ENCODE measurements at places on chromosomes 2 and 18.

DNA sequence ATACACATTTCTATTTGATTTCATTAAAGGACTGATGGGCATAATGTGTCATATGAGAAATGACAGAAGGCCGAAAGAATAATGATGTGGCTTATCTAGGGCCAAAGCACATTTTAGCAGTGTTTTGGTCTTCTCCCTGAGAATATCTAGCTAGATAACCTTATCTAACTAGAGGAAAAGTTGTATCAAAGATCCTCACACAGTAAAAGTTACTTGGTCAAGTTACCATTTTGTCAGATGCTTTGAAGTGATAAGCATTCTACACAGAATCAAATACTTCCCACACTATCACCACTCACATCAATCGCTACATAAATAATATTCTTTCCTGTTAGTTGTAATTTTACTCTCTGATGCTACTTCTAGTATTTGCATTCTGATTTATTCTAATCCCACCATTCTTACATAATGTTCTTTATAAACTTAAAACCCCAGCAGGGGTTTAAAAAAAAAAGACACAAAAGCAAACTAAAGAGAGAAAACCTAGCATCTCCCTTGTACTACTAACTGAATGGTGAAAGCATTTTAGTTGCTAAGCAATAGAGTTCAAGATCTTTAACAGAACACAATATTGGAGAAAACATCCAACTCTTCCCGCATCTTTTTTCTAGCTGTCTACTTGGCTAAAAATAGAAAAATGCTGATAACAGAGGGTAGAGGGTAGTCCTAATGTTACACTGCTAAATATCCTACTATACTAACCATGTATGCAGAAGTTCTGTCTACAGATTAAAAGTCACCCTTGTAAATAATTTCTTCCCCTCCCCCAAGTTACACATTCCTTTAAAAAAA lies 8.0 kb downstream of the XPO1 start:
- DNase-seq = no peak

DNA sequence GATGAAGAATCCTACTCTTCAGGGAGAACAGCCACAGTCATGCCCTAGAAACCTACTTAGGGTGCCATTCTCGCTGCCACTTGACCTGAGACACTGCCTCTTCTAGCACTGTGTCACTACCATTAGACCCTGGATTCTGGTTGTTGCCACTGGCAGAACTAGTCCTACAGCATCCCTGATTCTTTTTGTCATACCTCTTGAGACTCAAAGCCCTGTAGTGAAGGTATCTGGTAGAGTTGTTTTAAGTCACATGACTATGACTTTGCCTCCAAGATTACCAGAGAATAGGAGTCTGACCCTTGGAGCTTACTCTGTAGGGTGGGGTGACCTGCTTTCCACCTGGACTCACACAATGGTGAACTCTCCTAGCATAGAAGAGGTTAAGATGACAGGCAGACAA lies 296.7 kb downstream of the TNS1 start:
- no peak for DNase-seq

- DNase-seq = no peak
Observed at GRCh38 chr2:126085011-126085795, 570.8 kb upstream of the GYPC start.

- no peak for DNase-seq
Observed at GRCh38 chr18:68181956-68182355, 533.0 kb downstream of the TMX3 start.

GRCh38 chr18:46035696-46036680 lies 36.1 kb downstream of the PSTPIP2 start:
- DNase-seq = no peak

- no peak for DNase-seq
Observed at GRCh38 chr2:227623226-227623625, 5.9 kb downstream of the SCYGR4 start.

GRCh38 chr2:231394211-231395141 lies 1.0 kb upstream of the B3GNT7 start:
- no peak for DNase-seq

- DNase-seq = peak; percentile 59
Observed at GRCh38 chr2:160561551-160562295, 68.1 kb upstream of the RBMS1 start.

DNA sequence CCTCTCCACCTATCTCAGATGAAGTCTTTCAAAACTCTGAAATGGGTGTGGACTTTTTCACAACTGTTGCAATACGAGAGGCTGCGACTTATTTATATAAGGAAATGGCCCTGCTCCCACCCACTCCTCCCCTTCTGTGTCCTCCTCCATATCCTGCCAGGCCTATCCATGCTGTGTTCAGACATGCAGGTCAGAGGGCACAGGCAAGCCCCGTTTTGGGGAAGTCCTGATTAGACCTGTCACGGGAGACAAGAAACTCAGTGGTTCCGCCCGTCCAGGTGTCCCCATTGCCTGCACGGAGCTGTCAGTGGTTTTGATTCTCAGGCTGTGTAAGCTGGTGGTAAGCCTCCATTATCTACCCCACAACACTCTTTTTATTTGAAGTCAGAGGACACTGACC lies 99.6 kb upstream of the MGAT5 start:
- DNase-seq = no peak

DNA sequence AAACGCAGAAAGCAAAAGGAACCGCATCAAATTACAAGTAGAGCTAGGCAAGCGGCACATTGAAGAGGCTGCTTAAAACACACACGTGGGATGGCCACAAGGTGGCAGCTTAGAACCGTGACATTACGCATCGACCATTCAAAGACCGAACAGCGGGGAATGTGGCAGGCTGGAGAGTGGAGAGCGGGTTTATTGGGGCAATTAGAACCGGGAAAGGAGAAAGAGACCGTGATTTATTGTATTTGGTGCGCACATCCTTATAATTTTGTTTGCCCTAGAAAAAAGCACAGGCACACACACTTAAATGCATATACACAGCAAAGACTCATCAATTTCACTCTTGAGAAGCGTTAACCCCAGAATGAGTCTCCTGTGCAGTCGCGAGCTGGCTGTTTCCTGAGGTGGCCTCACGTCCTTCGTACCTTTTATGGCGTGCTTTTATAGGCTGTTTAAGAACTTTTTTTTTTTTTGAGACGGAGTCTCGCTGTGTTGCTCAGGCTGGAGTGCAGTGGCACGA lies 31.7 kb upstream of the MEP1B start:
- peak; percentile 82 for DNase-seq

DNA sequence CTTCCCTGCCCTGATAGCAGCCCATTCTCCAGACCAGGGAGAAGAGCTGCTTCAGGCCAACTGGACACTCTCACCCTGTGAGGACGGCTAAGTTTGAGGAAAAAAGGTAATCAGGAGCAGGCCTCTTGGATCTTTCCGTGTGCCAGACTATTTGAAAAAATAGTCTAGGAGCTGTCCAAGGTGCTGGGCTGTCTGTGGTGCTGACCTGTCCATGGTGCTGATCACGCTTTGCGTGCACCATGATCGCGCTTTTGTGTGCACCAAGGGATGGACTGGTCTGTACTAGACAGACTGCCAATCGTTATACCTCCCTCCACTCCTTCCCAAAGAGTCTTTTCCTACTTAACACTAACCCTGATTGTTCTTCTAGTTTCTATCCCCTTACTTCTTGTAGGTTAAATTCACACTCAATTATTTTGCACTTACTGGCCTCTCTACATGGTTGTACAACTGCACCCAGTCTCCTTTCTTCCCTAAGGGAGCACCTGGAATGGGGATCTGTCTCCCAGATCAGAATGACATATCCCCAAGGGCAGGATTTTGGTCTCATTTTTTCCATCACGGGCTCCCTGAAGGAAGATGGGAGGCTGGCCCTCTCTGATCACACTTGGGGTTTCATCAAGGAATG lies 295.4 kb downstream of the CELF4 start:
- peak; percentile 16 for DNase-seq

GRCh38 chr18:57435846-57436190 lies 644 bp downstream of the ONECUT2 start:
- DNase-seq = no peak

- no peak for DNase-seq
Observed at GRCh38 chr2:38600921-38601455, 1.7 kb downstream of the HNRNPLL start.
